ENCODE measurements at places on chromosomes 5 and 9.

DNA sequence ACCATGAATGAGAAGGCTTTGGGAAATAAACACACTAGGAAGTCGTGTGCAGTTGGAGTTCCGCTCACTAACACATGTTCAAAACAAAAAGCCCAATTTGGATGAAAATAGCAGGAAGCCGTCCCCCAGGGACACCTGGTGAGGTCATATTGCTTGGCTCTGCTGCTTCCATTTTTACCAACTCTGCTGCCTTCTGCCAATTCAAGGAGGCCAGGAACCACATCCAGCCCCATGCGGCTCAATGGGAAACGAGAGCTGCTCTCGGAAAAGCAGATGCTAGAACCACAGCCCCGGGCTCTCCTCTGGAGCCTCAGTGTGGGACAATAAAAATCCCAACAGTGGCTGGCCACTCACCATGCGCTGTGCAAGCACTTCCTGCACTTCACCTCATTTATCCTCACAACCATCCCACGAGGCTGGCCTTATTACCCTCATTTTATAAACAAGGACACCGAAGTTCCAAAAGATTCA is 13.4 kb downstream of the ADAM19 start:
- no peaks in the 10 kb centered on the region for H3K27me3 ChIP-seq
- H3K4me1 ChIP-seq = peaks cover 44% of the 10 kb centered on the region
- peaks cover 3% of the 10 kb centered on the region for H3K36me3 ChIP-seq

GRCh38 chr5:133439859-133440258 is 172.5 kb downstream of the FSTL4 start:
- no peak overlapping the region for H3K4me3 ChIP-seq
- no peaks in the 10 kb centered on the region for H3K27me3 ChIP-seq
- H3K36me3 ChIP-seq = no peaks in the 10 kb centered on the region
- H3K27ac ChIP-seq = no peak overlapping the region
- peaks cover 17% of the 10 kb centered on the region for H3K4me1 ChIP-seq

DNA sequence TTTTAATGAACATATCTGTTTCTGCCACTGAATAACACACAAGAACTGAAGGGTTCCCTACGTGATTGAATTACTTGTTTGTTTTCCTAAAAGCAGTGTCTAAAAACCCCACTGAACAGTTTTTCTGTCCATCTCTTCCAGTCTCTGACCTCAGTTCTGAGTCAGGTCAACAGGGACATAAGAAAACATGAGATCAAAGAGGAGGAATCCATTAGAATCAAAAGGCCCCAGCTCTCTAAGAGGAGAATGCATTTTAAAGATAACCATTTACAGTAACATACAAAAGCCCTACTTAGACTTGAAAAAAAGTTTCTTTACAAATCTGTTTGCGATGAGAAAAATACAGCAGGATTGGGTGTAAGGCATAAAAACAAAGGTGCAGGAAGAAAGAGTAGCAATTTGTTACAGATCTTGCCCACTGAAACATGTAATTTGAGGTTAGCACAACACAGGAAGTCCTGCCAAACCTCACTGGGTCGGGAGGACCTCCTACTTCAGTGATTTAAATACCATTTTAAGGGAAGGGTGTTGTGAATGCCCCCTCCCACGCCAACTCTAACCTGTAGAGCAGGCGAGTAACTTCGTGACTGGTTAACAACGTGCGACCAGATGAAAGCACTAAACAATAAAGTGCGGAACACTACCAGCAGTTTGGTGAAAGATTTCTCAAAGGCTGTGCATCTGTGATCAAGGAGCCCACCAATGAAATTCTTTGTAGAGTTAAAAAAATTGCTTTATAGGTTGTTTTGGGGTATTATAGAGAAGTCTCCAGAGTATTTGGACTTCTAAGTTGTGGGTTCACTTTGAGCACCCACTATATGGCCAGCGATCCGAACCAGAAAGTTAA is 1.3 kb downstream of the QSOX2 start:
- H3K4me3 ChIP-seq = peak overlapping the region; percentile 97
- H3K27me3 ChIP-seq = no peaks in the 10 kb centered on the region

- H3K27me3 ChIP-seq = no peaks in the 10 kb centered on the region
- peaks cover 4% of the 10 kb centered on the region for H3K36me3 ChIP-seq
These were observed 21.3 kb downstream of the TRMO start for GRCh38 chr9:97900738-97901565.

DNA sequence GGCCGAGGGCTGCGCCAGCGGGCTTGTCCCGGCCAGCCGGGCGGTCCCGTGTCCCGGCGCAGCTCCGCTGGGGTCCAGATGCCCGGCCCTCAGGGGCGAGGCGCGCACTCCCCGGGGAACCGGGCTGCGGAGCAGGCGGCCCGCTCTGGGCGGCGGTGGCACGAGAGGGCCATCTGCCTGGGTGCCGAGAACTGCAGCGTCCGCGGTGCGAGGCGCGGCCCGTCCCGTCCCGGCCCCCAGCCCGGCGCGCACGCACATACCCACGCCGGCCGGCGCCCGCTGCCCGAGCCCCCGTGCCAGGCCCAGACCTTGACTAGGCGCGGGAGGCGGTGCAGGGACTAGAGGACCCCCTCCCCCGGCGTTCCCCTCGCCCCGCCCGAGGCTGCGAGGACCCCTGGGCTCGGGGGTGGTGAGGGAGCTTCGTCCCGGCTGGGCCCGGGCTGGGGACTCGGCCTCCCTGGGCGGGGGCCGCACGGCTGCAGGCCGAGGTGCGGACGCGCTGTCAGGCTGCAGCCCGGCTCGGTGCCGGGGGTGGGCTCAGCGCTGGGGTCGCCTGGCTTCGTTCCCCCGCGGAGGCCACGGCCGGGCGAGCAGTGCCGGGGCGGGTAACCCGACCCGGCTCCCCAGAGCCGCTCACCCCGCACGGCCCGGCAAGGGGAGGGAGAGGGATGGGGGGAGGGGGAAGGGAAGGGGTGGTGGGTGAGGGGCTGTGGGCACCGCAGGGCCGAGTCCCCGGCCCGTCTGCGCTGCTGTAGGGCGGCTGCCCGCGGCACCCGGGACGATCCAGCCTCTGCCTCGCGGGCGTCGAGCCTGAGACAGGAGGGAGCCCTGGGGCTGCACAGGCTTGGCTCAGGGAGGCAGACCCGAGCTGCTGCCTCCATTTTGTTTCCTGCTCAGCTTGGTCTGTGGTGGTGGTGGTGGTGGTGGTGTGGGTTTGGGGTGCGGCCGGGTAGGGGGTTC is 1.2 kb upstream of the NSD1 start:
- peaks cover 11% of the 10 kb centered on the region for H3K36me3 ChIP-seq
- DNase-seq = peak; percentile 34
- peak overlapping the region; percentile 34 for H3K4me3 ChIP-seq
- H3K27me3 ChIP-seq = peaks cover 7% of the 10 kb centered on the region

GRCh38 chr5:37247036-37247435 is 2.1 kb downstream of the CPLANE1 start:
- H3K27me3 ChIP-seq = no peaks in the 10 kb centered on the region
- H3K27ac ChIP-seq = no peak overlapping the region
- peaks cover 31% of the 10 kb centered on the region for H3K4me1 ChIP-seq
- peak overlapping the region; percentile 72 for H3K4me3 ChIP-seq

- H3K36me3 ChIP-seq = no peaks in the 10 kb centered on the region
- H3K4me3 ChIP-seq = peak overlapping the region; percentile 66
- H3K27ac ChIP-seq = peak overlapping the region; percentile 86
- DNase-seq = peak; percentile 36
- no peaks in the 10 kb centered on the region for H3K27me3 ChIP-seq
These were observed 19.2 kb downstream of the GSN start for GRCh38 chr9:121286973-121287741.

- H3K27me3 ChIP-seq = peaks cover 3% of the 10 kb centered on the region
- H3K4me3 ChIP-seq = peak overlapping the region; percentile 27
These were observed 4.8 kb downstream of the ASB6 start for GRCh38 chr9:129637102-129637501.

DNA sequence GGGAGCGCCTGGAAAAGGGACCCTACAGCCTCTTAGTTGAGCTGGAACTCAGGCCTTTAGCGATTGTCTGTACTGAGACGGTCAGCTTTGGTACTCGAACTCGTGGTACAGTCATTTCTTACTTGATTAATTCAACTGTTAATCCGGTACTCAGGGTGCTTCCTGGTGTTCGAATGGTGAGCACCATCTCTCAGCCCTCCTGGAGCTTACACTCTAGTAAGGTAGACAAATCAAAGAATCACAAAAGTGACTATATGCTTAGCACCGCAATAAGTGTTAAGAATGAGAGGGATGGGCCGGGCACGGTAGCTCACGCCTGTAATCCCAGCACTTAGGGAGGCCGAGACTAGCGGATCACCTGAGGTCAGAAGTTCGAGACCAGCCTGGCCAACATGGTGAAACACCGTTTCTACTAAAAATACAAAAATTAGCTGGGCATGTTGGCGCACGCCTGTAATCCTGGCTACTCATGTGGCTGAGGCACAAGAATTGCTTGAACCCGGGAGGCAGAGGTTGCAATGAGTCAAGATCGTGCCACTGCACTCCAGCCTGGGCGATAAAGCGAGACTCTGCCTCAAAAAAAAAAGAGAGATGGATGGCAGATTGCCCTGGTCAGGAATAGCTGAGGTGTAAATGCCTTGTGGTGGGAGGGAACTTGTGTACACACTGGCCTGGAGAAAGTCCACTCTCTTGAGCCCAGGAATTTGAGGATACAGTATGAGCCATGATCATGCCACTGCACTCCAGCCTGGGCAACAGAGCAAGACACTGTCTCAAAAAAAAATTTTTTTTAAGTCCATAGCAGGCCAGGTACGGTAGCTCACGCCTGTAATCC is 981 bp downstream of the TCOF1 start:
- peaks cover 4% of the 10 kb centered on the region for H3K27me3 ChIP-seq
- H3K4me3 ChIP-seq = peak overlapping the region; percentile 93
- H3K27ac ChIP-seq = no peak overlapping the region
- no peaks in the 10 kb centered on the region for H3K36me3 ChIP-seq
- peaks cover 36% of the 10 kb centered on the region for H3K4me1 ChIP-seq

- peaks cover 5% of the 10 kb centered on the region for H3K4me1 ChIP-seq
- peaks cover 29% of the 10 kb centered on the region for H3K27me3 ChIP-seq
- H3K36me3 ChIP-seq = no peaks in the 10 kb centered on the region
- H3K27ac ChIP-seq = no peak overlapping the region
- no peak overlapping the region for H3K4me3 ChIP-seq
- no peak for DNase-seq
These were observed 49.2 kb upstream of the SMIM32 start for GRCh38 chr5:136242136-136242535.

- H3K27me3 ChIP-seq = no peaks in the 10 kb centered on the region
- no peak overlapping the region for H3K27ac ChIP-seq
- no peaks in the 10 kb centered on the region for H3K36me3 ChIP-seq
- peaks cover 24% of the 10 kb centered on the region for H3K4me1 ChIP-seq
- no peak overlapping the region for H3K4me3 ChIP-seq
These were observed 3.7 kb downstream of the ANXA1 start for GRCh38 chr9:73155377-73155776.

DNA sequence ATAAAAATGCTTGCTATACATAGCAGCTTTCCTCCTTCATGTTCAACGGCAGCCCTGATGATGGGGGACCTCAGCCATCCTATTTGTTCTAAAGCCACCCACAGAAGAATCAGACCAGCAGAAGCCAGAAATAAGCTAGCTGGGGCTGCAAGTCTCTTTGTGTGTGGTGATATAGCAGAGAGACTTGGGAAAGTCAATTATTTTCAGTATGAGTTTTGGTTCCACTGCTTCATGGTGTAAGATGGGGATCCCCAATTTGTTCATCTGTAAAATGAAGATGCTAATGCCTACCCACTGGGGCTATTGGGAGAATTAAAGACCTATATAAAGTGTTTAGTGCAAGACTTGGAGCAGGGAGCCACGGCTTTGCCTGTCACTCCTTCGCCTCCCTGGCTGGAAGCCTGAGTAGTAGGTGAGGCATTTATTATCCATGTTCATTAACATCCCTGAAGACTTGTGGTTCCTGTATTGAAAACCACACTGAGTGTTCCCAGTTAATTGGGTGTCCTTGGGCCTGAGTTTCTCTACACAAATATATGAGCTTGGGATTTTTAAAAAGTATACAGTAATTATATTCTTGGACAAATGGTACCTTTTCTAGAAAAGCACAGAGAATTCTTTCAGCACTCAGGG is 210.1 kb upstream of the SLC24A2 start:
- H3K36me3 ChIP-seq = no peaks in the 10 kb centered on the region
- H3K27me3 ChIP-seq = no peaks in the 10 kb centered on the region
- peaks cover 19% of the 10 kb centered on the region for H3K4me1 ChIP-seq
- no peak for DNase-seq

DNA sequence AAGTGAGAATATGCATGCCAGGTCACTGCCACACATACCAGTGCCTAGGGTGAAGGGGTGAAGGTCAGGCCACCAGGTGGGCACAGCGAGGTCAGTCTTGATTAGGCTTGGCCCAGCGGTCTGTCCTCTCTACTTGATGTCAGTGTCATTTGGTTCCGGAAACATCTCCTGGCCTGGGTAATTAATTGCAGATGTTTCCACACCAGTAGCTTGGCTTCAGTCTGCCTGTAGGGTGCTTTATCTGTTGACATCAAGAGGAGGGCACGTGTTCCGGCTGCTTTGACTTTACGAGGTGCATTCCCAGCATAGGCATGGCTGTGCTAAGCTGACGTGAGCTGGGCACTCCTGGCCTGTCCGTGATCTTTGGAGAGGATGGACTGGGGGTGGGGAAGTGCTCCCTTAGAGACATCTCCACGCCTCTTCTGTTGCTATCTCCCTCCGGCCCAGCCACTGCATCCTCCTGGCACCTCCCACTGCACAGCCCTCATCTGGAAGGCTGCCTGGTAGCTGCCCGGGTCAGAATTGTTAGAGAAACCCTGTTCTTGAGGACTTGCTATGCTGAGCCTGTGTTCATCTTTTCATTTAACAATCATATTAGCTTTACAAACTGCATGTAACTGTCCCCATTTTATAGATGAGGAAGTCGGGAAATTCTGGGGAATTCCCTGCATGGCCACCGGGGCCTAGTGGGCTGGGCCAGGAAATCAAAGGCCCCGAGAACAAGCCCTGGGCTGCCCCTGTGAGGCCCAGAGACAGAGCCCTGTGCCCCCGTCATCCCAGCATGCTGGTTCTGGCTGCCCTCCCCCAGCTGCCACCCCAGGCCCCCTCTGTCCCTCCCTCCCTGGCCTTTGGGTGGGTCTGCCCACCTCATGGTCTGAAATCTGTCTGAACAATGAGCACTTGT is 29.1 kb downstream of the JADE2 start:
- peak overlapping the region; percentile 92 for H3K27ac ChIP-seq
- DNase-seq = no peak
- H3K27me3 ChIP-seq = no peaks in the 10 kb centered on the region
- no peaks in the 10 kb centered on the region for H3K36me3 ChIP-seq

DNA sequence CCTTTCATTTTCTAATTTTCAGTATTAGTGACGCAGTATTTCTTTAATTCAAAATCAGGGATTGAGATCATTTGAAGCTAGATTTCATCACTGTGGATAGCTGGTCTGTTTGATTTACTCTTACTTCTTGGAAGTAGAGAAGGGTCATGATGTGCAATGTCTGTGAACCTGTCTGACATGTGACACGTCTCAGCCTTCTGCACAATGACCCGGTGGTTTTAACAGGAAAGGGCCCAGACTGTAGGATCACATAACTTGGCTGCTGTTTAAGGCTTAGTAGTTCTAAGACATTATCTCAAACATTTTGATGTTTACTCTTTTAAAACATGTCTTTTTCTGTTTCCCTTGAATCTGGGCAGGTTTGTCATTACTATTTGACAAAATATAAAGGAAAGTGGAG is 823.3 kb upstream of the NUDT12 start:
- no peaks in the 10 kb centered on the region for H3K27me3 ChIP-seq
- no peak for DNase-seq
- no peaks in the 10 kb centered on the region for H3K4me1 ChIP-seq
- no peak overlapping the region for H3K4me3 ChIP-seq
- no peaks in the 10 kb centered on the region for H3K36me3 ChIP-seq

- peaks cover 9% of the 10 kb centered on the region for H3K36me3 ChIP-seq
- no peak for DNase-seq
- H3K4me3 ChIP-seq = no peak overlapping the region
- H3K27ac ChIP-seq = no peak overlapping the region
- H3K27me3 ChIP-seq = no peaks in the 10 kb centered on the region
- no peaks in the 10 kb centered on the region for H3K4me1 ChIP-seq
These were observed 220.5 kb downstream of the GDNF start for GRCh38 chr5:37619353-37619752.
